ENCODE measurements at places on chromosomes 11 and 22.

GRCh38 chr11:36037031-36037430 is 93.2 kb downstream of the LDLRAD3 start:
- no peak for DNase-seq

GRCh38 chr11:126344141-126345080 is 11.1 kb upstream of the ST3GAL4 start:
- DNase-seq = no peak

- DNase-seq = no peak
Observed at GRCh38 chr11:112977755-112978154, 16.5 kb downstream of the NCAM1 start.

- DNase-seq = no peak
Observed at GRCh38 chr11:100592619-100593260, 94.3 kb upstream of the ARHGAP42 start.

- DNase-seq = no peak
Observed at GRCh38 chr11:65295001-65295400, 19.7 kb upstream of the CDC42EP2 start.

DNA sequence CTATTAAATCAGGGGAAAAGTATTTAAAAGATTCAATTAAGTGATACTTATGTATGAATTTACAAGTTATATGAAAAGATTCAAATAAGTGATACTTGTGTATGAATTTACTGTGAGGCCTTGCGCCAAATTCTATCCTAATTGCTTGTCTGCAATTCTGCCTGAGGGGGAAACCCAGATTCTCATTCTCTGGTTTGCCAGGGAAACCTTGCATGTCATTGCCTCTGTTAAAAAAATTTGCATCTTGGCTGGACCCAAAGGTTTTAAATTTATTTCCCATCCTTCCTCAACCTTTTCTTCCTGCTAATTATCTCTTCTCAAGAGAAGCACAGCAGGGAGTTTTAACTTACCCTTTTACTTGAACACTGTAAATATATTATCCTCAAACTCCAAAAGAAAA is 13.8 kb downstream of the OLFML1 start:
- no peak for DNase-seq

- no peak for DNase-seq
Observed at GRCh38 chr11:69771466-69771865, 3.7 kb downstream of the FGF4 start.

- no peak for DNase-seq
Observed at GRCh38 chr11:38867338-38867737, 2269.3 kb upstream of the RAG2 start.

DNA sequence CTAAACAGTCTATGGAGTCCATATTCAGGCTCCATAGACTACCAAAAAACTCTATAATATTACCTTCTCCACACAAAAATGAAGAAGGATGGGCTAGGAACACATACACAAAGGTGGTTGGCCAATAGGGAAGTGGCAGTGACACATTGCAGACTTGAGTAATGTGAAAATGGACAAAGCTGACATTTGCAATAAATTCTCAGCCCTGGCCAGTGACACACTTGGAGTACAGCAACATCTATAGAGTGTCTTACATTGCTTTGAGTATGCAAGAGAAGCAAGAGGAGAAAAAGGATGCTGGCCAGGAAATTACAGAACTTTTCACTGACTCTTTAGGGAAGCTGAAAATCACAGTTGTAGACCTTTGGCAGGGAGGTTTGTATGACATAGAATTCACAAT is 7.3 kb upstream of the OR52W1 start:
- no peak for DNase-seq

- DNase-seq = no peak
Observed at GRCh38 chr11:132293586-132293985, 923.2 kb downstream of the NTM start.

DNA sequence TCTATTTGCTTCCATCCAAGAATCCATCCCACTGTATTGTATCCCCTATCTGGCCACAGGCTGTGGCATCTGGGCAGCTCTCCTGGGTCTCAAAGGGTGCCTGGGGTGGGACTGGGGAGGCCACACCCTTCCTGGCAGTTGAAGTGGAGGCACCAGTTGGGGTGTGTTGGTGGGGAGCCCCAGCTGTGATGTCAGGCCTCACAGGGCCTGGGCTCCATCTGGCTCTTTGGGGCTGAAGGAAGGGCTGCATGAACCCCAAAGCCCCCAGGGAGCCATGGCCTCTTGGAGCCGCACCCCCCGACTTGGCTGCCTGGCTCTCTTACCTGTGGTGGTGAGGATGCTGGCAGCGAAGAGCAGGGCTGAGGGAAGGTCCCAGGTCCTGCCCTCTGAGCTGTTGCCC is 469 bp downstream of the KCNK7 start:
- DNase-seq = no peak

DNA sequence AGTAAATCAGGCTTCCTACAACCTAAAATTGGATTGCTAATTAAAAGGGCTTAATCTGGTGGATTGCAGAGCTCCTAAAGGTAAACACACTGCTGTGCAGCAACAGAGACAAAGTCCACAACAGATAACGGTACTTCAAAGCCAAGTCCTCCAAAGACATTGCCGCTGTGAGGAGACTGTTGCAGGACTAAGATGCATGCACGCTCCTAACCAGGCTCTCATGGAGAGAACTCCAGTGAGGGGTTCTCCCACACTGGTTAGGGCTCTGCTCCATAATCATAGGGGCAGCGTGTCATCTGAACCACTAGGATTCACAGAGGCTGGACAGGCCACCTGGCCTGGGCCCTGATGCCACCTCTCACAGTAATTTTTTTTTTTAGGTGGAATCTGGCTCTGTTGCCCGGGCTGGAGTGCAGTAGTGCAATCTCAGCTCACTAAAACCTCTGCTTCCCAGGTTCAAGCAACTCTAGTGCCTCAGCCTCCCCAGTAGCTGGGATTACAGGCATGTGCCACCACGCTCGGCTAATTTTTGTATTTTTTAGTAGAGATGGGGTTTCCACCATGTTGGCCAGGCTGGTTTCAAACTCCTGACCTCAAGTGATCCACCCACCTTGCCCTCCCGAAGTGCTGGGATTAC is 56.9 kb upstream of the ARFGAP3 start:
- DNase-seq = no peak

GRCh38 chr11:115705200-115705599 is 201.0 kb upstream of the CADM1 start:
- DNase-seq = no peak

DNA sequence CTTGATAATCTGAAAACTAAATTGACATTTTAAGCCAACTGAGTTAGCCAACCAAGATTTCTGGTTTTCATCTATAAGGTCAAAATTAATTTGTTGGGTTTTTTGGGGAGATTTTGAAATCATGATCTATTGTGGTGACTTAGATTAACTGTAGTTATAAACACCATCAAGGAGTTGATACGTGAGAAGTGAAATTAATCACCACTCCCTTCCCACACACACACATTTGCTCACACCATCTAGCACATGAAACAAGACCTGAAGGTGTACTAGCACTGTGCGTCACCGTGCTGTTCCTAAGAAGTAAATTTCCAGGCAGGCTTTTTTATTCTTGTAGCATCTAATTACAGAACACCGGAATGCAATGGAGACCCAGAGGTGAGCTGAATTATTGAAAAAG is 2.1 kb downstream of the OR5B21 start:
- DNase-seq = no peak

GRCh38 chr22:45608763-45609180 is 62.9 kb upstream of the ATXN10 start:
- no peak for DNase-seq

DNA sequence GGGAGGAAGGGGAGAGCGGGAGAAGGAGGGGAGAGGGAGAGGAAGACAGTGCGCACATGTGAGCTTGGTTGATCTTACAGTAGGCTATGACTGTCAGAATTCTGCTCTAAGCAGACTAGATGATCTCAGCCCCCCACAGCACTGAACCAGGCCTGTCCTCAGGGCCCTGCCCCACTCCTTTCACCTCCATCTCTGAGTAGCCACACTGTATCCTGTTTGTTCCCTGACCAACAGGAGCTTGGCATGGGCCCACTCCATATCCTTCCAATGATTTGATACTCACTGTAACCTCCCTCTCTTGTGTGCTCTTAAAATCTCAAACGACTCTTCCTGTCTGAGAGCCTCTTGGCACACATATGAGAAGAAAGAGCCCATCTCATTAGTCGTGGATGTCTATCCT is 86.1 kb upstream of the PARVA start:
- no peak for DNase-seq

DNA sequence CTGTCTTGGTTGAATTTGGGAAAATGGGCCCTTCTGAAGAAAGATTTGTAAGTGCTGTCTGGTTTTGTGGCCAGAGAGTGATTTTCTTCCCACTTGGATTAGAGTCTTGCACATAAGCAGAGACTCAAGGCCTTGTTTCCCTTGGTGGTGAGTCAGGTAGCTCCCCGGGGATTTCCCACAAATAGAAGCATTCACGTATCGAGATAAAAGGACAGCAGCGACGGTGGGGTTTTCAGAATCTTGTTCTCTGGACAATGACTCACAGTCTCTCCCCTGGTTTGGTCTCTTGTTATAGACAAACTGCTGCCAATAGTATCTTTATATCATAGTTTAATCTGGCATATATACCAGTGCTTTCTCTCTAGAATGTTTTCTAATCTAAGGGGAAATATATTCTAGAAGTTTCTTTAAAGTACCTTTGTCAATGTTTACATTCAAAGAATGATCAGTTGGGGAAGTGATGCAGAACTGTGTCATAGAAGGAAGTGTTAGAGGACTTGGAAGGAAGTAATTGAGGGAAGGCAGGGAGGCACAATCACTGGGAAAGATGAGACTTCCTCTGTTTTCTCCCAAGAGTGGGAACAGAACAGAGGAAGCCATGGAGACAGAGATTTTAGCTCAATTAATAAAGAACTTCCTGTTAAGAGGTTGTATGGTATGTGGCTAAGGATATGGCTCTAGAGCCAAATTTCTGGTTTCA is 18.1 kb downstream of the POLA2 start:
- no peak for DNase-seq

- DNase-seq = no peak
Observed at GRCh38 chr22:23266780-23267179, 86.5 kb downstream of the BCR start.

Measured in activated T-cell treated with anti-CD3 and anti-CD28 coated beads, Interleukin-2, amount 50 U/mL, for 24 hours (primary cell).